Inflammatory macrophage (primary cell): ENCODE measurements at places on chromosomes 5 and 9.

- peak; percentile 74 for DNase-seq
Measured at GRCh38 chr5:74693191-74693590, 8.2 kb downstream of the HEXB start.

GRCh38 chr9:69476797-69477196, 151.8 kb downstream of the ENTREP1 start:
- DNase-seq, result no peak

DNA sequence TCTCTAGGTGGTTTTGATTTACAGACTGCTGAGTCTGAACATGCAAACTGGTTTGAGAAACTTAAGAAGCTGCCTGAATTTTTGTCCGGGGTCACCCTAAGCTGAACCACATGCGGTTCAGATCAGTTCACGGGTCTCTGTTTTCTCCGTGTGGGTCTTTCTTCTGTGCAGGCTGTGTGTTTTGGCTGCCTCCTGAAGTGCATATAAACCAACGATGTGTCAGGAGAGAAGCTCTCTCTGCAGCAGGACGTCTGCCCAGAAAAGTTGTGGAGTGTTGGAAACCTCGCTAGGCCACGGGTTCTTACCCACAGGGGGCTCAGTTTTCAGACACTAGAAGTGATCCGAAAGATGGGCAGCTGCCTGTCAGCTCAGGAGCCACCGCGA, 364.2 kb downstream of the IRX2 start:
- DNase-seq, result no peak

DNA sequence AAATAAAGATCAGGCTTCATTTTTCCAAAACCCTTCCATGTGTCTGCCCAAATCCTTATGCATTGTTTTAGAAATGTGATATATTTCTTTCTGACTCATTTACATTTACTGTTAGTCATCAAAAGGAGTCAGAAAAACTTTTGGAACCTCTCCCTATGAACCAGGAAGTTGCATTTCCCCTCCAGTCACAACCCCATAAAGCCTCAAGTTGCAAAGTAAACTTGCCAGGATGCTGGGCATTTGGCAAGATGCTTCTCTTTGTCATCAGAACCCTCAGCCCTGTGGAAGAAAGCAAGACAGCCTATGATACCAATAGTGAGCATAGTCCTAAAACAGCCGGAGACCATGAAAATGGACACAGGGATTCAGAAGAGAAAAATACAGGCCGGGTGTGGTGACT, 84.2 kb downstream of the MUSK start:
- DNase-seq, result peak; percentile 61

GRCh38 chr5:146580237-146580636, 64.2 kb upstream of the GPR151 start:
- no peak for DNase-seq

GRCh38 chr9:123099042-123099441, 65.6 kb downstream of the GPR21 start:
- no peak for DNase-seq

GRCh38 chr5:27325513-27325912, 287.1 kb upstream of the CDH9 start:
- no peak for DNase-seq

- DNase-seq, result no peak
Measured at GRCh38 chr9:120532475-120532874, 47.5 kb downstream of the CDK5RAP2 start.

DNA sequence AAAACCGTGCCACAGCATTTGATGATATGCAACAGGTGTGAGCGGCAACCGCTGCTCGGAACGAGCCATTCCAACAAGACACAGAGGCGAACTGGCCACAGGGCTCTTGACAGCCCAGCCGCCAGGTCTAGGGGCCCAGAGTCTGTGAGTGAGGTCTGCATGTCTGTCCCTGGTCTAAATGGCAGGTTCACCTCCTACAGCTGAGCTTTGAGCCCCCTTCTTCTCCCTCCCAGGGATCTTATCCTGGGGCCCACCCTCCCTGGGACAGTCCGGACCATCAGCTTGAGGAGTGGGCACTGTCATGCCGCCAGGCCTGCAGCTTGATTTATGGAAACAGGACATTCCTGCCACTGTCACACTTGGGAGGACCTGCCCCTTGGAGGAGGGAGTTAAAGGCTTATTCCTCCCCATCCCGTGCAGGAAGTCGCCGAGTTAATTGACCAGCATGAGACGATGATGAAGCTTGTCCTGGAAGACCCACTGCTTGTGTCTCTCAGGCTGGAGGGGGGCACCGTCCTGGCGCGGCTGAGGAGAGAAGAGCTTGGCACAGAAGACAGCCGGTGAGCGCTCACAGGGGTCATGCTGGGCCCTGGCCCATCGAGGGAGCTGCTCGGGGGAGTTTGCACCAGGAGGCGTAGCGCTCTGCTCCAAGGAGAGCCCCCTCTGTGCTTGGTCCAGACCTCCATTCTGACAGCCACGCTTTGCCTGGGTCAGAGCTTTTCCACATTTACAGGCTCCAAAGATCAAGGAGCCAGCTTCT, 35.5 kb upstream of the LRRC14B start:
- DNase-seq, result no peak

GRCh38 chr5:119470105-119470763, 17.9 kb downstream of the HSD17B4 start:
- DNase-seq, result peak; percentile 28
